ENCODE measurements at places on chromosomes 4 and X. TPM values are rescaled to one million over a fixed set of nuclear protein-coding genes. Genes with fewer than 3 reads are reported as not detected.

STPG2 gene
- 0.48 TPM for total RNA-seq

TEX13C gene
- total RNA-seq = not detected

CENPVL1 gene
- total RNA-seq = not detected

FRYL gene
- total RNA-seq = 86.2 TPM

LAP3 gene
- 81.0 TPM for total RNA-seq

VCX2 gene
- not detected for total RNA-seq

ZNF630 gene
- 8.0 TPM for total RNA-seq

MTMR8 gene
- total RNA-seq = 2.2 TPM

SHOX gene
- not detected for total RNA-seq

ALB gene
- total RNA-seq = not detected

SNCA gene
- total RNA-seq = 15.7 TPM

PARM1 gene
- total RNA-seq = 12.1 TPM

DNA sequence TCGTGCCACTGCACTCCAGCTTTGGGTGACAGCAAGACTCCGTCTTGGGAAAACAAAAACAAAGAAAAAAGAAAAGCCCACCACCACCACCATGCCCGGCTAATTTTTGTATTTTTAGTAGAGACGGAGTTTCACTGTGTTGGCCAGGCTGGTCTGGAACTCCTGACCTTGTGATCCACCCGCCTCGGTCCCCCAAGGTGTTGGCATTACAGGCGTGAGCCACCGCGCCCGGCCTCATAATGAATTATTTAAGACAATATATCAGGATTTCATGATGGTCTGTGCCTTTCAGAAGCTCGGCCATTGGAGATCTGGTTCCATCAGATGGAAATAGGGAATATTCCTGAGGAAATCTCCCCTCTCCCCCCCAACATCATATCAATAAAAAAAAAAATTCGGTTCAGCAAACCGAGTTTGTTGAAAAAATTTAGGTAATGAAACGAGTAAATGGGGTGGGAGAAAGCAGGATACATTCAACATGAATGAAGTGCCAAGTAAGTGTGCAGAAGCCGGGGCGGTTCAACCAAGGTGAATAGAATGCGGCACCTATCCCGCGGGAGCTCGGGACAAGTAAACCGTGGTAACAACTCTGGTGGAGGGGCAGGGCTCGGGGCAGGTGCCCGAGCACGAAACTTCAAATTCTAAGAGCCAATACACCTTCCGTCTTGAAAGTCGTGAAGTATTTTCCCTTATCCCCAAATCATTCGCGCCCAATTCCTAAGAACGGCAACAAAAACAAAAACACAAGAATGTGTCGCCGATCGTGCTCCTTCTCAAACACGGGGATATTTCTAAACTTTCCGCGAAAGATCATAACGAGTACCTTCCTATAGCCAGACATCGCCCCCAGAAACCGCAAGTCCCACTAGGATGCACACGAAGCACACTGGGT lies 773 bp upstream of the TXLNG start:
- peak; percentile 45 for DNase-seq

DNA sequence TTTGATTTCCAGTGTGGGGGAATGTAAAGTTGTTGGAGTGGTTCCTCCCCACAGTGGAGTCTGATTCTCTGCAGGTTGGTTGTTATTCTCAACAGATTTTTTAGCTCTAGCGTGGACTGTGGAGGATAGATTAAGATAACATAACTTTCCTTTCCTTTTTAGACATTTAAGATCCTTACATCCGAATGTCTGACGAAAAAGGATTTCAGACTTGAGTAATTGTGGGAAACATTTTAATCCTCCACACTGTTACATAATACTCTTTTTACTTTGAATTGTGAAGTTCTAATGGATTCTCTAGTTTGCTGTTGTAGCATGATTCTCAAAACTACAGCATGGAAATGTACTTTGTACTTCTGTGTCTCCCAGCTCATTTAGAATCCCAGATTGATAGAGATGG lies 107.8 kb downstream of the ARHGAP10 start:
- DNase-seq = no peak

DNA sequence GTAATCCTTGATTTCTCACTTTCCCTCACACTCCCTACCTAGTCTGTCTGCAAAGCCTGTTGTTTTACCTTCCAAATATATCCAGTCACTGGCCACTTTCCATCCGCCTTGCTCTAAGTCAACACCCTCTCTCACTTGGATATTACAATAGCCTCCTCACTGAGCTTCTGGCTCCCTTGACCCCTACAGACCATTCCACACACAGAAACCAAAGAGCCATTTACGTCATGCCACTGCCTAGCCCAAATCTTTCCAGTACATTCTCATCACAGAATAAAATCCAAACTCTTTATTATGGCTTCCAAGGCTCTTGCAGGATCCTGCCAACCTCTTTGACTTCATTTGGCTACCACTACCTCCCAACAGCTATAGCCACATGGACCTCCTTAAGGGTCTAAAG lies 25.7 kb upstream of the ARHGEF9 start:
- no peak for DNase-seq

GRCh38 chr4:39181905-39182638 lies at the start of gene WDR19:
Gene WDR19, plus strand, starts transcription at chr4:39182529. Its CDS starts 29 bp downstream, at chr4:39182558.
- peak; percentile 98 for DNase-seq

GRCh38 chr4:1409079-1409478 lies 2.8 kb upstream of the NKX1-1 start:
- no peak for DNase-seq

- DNase-seq = no peak
Measured at GRCh38 chrX:142089193-142089592, 115.9 kb downstream of the MAGEC2 start.

- DNase-seq = no peak
Measured at GRCh38 chr4:89056292-89056952, 563 bp downstream of the FAM13A start.

DNA sequence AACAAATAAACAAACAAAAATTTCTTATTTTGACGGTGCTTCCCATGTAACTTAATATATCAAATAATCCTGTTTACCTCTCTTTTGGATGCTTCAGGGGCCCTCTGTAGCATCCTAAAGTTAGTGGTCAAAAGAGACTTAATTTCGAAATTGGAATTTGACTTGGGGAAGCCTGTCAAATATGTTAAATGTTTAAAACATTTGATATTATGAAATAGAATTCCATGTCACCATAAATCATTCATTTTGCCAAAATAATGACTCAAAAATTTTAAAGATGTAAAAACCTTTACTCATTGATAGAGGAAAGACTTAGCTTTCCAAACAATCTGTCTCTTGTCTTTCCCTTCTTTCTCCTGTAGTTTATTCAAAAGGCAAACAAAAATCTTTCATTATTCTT lies 20.6 kb upstream of the TEX13A start:
- no peak for DNase-seq

DNA sequence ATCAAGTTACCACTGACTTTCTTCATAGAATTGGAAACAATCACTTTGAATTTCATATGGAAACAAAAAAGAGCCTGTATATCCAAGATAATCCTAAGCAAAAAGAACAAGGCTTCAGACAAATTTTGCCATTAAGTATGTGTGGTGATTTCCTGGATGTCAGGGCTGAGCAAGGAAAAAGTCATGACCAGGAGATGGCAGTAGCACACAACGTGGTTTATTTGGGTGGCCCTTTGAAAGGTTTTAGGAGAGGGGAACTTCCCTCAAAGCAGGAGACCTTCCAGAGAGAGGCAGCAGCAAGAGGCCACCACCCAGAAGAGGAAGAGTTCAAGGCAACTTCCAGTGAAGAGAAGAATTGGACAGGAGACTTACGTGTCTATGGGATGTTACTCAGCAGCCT lies 18.1 kb upstream of the ZXDB start:
- DNase-seq = no peak

- peak; percentile 74 for DNase-seq
Measured at GRCh38 chr4:186726426-186727168, 2.9 kb upstream of the FAT1 start.

DNA sequence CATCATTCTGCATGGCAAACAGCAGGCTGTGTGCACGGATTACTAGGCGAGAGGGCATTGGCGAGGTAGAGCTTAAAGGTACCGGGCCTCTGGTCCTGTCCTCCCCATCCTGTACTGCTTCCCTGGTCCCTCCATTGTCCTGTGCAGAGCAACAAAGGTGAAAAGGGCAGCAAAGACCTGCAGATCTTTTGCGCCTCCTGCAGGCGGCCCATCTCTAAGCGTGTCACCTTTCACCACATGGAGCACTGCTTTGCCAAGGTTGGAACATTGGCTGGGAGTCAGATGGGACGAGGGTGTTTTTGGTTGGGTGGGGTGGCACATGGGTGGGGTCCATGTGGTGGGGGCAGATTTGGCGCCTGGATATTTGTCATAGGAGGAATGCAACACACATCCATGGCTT lies 64.7 kb upstream of the UXT start:
- no peak for DNase-seq

DNA sequence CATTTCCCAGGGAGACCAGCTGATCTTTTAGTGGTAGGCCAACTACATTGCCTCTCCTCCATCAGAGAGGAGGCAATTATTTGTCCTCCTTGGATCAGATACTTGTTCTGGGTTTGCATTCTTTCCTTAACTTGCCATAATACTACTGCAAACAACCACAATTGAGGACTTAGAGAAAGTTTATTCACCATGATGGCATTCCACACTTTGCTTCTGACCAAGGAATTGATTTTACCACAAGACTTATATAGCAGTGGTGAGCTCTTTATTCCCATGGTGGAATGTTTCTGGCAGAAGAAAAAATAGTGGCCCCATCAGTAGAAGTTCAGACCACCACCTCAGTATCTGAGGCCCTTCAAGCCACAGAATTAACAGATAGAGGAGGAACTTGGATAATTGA lies 123.9 kb upstream of the PPP3CA start:
- DNase-seq = no peak

GRCh38 chr4:151031831-151032605 lies 16.9 kb upstream of the LRBA start:
- no peak for DNase-seq

DNA sequence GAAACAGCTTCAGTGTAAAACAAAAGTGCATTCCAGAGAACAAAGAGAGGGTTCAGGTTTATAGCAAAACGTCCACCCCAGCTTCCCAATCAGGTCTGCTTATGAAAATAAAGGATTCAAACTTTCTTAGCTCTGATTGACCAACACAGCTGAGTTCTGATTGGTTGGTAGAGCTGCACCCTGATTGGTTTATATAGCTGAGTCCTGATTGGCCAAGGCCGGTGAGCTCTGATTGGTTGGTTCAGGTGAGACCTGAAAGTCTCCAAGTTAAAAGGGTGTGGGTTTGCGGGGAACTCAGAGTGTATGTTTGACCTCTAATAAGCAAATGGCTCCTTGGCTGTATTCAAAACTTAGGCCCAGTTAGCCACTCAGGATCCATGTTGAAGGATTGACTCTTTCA lies 20.9 kb downstream of the CLRN2 start:
- DNase-seq = no peak

GRCh38 chr4:154230723-154231122 lies 260.9 kb downstream of the DCHS2 start:
- DNase-seq = no peak

- DNase-seq = no peak
Measured at GRCh38 chr4:139978692-139979091, 175.3 kb downstream of the MAML3 start.

DNA sequence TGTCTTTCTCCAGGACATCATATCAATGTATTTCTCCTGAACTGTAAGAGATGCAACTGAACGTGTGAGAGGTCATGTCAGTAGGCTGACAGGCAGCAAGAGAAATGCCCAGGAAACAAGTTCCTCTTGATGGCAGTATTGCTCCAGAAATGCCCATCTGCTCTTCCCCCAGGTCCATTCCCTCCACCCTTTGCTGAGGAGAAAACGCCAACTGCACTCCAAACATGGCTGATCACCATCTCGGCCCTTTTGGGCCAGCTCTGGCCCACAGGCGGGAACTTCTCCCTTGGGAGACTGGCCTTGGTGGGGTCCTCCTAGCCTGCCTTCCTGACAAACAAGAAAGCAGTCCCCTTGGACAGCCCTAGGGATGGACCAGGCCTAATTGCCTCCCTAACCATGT lies 276.5 kb upstream of the AGTR2 start:
- DNase-seq = no peak

DNA sequence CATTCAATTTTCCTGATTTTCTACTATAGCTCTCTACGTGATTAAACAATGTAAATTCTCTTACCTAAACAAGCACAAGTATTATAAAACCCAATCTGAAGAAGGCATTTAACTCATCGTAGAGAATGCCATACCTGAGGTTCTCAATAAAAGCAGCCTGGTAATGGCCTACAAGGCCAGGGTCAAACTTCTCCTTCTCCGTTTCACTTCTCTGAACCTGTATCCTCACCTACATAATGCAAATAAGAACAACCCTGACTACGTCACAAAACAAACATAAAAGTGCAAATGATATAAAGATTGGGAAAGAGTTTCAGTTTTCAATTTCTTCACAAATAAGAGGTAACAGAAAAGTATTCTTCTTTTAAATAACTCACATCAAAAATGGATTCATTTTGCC lies 55.6 kb upstream of the STS start:
- no peak for DNase-seq

GRCh38 chr4:146123231-146123630 lies 52.3 kb upstream of the LSM6 start:
- no peak for DNase-seq

- DNase-seq = no peak
Measured at GRCh38 chrX:3177851-3178250, 136.6 kb downstream of the ARSF start.

DNA sequence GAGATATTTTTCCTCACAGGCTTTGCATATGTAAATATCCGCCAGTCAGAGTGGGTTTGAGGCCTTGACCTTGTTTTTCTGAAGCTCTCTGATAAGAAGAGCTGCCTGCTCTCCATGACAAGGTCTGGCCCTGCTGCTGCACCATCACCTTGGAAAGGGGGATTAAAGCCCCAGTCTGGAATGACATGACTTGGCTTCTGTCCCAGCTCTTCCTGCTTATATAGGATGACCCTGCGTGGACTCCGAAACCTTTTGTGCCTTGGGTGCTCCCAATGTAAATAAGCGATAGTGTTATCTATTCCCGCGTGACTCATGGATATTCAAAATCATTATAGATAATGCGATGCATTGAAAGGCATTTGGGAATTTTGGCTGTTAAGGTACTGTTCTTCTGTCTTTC lies 139.3 kb downstream of the BMPR1B start:
- DNase-seq = no peak

- DNase-seq = no peak
Measured at GRCh38 chr4:119498527-119498926, 130.1 kb downstream of the PDE5A start.

DNA sequence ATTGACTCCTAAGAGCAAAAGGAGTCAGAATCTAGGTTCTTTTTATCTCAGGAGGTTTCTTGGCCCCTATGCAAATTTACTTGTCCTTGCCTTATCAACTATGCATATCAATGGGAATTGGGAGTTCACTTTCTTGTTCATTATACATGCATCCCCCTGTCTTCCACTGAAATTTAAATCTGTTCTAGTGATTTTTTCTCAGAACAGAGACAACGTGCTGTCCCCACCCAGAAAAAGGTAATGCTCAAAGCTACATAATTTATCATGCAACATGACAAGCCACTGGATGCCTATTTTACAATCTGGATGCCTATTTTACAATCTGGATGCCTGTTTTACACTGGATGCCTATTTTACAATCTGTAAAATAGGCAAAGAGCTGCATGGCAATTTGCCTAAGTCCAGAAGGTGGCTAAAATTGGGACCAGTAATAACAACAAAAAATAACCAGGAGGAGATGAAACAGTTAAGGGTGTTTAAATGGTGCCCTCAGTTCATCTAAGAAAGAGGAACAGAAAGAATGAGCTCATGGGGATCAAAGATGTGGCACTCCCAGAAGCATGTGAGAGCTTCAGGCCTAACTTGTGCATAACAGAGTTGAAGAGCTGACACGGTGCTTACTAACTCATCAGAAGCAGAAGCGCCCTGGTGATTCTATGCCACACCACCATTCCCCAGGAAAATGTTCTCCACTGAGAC lies 537.8 kb upstream of the BOD1L1 start:
- no peak for DNase-seq
